ENCODE measurements at places on chromosomes 7 and 10.

GRCh38 chr7:158646766-158647474 lies 57.7 kb downstream of the NCAPG2 start:
- no peak for DNase-seq

DNA sequence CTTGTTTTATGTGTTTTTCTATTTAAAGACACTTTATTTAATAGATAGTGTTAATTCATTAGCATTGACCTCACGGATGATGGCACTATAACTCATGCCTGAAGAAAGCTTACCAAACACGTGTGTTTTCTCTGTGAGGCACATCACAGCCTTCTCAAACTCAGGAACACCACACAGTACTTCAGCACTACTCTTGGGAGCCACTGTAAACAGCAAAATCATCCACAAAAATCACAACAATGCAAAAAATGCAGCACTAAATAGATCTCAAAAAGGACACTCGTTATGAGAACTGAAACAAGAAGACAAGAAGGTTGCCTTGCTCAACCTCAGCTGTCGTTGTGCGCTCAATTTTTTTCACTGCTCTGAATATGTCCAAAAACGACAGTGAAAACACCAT lies 12.0 kb upstream of the PARP12 start:
- no peak for DNase-seq

GRCh38 chr10:71473671-71474599 lies 77.2 kb downstream of the CDH23 start:
- DNase-seq = no peak

- DNase-seq = no peak
Measured at GRCh38 chr10:14823966-14824365, 13.9 kb downstream of the CDNF start.

GRCh38 chr10:29119374-29119773 lies 169.5 kb upstream of the LYZL1 start:
- no peak for DNase-seq

DNA sequence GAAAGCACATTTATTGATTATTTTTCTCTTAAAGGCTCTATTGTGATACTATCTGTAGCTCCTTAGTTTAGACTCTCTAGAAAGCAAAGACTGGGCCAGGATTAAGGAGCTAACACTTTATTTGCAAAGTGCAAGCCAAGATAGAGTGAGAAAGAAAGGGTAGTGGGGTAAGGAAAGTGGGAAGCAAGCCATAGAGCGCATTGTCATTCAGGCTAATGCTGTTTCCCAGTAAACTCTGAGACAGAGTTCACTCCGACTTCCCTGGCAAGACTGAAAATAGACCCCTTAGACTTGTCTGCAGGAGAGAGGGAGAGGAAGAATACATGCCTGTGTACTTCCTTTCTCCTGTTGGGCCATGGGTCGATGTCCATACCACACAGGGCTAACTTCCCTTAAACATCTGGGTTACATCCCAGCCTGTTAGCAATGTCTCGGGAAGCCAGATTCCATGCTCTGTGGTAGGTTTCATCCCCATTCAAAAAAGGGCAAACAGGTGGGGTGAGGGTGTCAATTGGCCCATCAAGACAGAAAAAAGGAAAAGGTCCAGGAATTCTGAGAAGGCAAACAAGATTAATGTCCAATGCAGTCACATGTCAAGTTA lies 875.8 kb upstream of the CELF2 start:
- DNase-seq = no peak

DNA sequence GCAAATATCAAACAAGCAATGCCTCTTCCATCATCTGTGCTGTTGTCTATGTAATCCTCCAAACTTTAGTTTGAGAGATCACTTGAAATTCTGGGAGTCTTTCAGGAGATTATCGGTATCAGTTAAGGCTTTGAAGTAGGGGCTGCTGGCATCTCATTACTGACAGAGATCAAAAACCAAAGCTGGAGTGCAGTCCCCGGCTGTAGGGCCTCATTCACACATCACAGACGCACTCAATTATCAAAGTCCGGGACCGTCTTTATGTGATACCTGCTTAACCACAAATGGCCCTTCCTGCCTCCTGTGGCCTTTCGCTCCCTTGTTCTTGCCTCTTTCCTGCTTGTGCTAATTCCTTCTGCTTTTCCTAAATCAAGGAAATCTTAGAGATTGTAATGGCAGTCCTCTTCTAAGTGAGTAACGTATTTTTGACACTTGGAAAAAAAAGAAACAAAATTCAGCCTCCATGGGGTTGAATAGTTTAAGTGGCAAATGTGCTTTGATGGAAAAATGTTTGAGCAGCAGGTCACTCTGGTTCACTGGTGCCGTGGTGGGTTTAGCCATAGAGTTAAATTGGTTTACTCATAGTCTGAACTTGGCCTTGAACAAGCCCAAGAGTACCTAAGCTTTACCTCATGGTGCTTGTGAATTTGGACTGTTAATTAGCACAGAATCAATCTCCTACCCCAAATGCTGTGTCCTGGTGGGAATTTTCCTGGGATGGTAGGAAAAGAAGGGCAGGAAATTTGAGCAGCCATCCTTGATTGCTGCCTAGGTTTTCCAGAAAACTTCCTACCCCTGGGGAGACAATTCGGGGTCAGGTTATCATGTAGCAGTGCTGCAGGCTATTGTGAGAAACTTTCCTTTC lies 178.9 kb upstream of the LYZL1 start:
- no peak for DNase-seq

DNA sequence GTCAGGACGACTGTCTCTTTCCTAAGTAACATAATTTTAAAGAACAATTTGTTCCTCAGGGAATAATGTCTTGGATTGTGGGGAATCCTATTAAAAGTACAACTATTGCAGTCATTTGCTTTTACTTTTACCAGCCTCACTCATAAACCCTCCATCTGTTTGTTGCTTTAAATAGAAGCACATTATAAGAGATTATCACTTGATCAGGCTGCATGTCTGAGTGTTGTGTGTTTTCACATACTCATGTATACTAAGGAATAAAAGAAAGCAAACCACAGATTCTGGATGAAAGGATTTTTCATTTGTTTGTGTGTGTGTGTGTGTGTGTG lies 1077.8 kb downstream of the KCNMA1 start:
- no peak for DNase-seq

- DNase-seq = no peak
Measured at GRCh38 chr7:87498893-87499292, 23.4 kb upstream of the ABCB4 start.

DNA sequence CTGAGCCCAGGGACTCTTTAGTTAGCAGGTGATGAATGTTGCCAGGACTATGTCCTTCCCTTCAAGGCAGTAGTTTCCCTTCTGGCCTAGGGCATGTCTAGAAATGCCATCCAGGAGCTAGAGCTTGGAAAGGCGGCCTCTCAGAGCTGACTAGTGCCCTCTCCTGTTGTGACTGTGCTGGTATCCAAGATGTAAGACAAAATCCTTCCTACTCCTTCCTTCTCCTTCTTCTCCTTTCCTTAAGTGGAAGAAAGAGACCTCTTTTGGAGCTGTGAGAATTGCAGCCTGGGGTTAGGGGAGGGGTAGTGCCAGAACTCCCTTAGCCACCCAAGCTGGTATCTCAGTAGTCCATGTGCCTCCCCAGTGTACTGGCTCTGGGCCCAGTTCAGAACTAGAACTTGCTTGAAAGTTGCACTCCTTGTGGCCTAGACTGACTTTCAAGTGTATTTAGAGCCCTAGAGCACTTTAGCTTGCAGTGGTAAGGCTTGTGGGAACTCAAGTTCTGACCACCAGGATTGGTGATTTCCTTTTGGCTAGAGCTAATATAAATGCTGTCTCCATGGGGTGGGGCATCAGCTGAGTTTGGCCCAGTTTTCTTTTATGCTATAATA lies 118.8 kb downstream of the NPSR1 start:
- DNase-seq = no peak

- DNase-seq = no peak
Measured at GRCh38 chr10:88045096-88045495, 181.7 kb downstream of the PTEN start.

GRCh38 chr10:78047314-78047891 lies 13.7 kb downstream of the RPS24 start:
- DNase-seq = peak; percentile 57

- DNase-seq = no peak
Measured at GRCh38 chr7:47320296-47320695, 261.6 kb downstream of the TNS3 start.

DNA sequence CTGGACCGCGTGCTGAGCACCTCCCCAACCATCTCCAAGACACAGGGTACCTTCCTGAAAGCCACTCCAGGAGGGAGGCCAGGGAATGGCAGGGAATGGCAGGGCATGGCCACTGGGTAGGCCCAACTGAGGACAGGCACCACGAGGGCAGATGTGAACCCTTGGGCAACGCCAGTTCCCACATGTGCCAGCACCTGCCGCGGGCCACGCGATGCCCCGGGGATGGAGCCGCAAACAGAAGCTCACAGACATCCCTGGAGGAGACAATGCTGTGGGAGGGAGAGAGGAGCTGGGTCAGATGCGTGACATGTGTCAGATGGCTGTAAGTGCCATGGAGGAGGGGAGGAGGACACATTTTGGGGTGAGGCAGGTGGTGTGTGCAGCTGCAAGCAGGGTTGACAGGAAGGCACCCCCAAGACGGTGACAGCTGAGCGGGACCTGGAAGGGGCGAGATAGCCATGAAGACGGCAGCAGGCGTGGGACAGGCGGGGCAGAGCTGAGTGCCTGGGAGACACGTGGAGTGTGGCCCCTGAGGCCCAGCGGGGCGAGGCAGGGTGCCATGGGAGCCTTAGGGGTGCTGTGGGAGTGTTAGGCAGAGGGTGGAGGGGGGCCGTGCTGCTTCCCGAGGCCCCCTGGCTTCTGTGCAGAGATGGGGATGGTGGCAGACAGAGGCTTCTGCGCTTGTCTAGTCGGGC lies 27.7 kb downstream of the IQCE start:
- DNase-seq = no peak

DNA sequence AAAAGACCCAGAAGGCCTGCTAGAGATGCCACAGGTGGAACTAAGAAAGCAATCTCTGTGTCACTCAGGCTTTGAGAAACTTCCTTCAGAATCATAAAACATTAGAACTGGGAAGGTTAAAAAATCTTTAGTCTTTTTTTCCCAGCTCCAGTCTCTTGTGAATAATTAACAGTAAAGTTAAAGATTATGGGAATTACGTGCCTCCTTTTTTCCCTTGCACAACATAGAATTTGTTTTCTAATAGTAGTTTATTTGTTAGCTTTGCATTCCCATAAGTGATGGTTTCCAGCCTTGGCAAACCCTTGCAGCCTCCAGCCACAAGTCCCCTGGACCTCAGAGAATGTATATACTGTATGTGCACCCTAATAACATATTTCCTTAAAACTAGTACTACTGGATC lies 128.3 kb downstream of the TPST1 start:
- DNase-seq = no peak

DNA sequence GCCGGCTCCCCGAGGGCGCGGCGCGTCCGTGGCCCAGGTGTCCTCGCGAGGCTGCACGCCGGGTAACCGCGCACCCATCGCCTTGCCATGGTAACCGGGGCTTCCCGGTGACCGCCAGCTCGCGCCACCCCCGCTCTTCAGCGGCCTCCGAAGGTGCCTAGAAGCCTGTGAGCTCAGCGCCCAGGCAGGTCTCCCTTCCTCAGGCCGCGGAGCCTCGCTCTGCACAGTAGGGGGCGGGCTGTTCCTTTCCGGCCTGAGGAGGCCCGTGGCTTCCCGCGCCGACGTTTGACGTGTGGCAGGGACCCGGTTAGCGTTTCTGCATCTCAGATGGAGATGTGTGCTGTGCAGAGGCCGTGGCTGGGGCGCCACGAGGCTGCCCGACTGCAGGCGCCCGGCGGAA lies 117.1 kb downstream of the DYNC2I1 start:
- no peak for DNase-seq

GRCh38 chr7:38007096-38007495 lies 86.7 kb downstream of the EPDR1 start:
- DNase-seq = no peak

DNA sequence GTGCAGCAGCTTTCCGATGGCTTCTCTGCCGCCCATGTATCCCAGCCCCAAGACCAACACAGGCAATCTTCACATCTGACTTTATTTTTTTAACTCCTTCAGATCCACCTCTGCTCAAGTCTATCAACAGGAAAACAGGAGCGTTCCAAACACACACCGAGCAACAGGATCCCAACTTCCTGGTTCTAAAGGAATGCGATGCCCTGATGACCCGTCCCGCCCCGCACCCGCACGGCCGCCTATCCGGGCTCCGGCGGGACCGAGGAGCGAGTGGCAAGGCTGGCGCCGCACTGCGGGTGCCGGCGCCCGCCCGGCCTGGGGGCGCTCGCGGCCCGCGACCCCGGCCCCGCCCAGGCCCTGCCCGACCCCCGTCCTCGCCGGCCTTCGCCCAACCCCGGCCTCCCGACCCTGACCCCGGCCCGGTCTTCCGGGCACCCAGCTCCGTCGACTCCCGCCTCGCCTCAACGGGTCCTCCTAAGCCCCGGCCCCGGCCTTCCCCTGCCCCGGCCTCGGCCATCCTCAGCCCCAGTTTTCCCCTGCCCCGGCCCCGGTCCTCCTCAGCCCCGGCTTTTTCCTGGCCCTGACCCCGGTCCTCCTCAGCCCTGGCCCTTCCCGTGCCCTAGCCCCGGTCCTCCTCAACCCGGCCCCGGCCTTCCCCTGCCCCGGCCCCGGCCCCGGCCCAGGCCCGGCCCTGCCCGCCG lies 730 bp downstream of the LARP4B start:
- no peak for DNase-seq

- DNase-seq = no peak
Measured at GRCh38 chr10:67609996-67610793, 85.8 kb downstream of the CTNNA3 start.

GRCh38 chr10:116331815-116332214 lies 7.6 kb downstream of the CCDC172 start:
- no peak for DNase-seq

DNA sequence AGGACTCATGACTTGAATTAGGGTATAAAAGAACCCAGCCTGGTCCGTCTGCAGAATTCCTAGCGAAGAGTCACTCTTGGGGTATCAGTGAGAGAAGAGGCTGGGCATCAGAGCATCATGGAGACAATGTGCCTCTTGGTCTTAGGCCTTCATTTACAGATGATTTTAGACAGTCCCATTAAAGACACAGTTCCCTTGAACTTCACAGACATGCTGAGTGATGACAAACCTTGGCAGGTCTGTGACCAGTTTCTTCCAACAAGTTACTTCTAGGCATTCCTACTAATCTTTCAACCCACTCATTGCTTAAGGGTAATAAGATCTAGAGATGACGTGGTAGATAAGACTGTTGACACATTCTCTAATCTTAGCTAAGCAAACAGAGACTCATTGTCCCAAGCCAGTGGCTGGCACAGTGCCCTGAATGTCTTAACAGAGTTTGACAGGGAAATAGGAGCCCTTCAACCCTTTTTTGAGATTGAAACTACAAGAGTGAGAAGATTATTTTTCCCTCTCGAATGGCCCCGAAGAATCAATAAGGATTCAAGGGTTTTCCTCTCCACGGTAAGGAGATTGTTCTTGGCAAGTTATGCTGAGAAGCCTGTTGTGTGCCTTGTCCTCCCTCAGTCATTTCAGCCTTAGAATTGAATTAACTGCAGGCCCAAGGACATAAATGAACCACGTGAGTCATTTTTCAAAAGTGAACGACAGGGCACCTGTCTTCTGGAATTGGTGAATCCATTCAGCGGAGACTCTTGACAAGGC lies 281.1 kb downstream of the CCDC3 start:
- DNase-seq = no peak

GRCh38 chr10:51599647-51600046 lies 99.7 kb downstream of the CSTF2T start:
- DNase-seq = no peak

GRCh38 chr10:128527711-128528110 lies 401.5 kb upstream of the MKI67 start:
- DNase-seq = no peak

Data from cerebellar nuclear complex (tissue), 1 donor.